Activated CD4-positive, alpha-beta T cell treated with anti-CD3 and anti-CD28 coated beads, Interleukin-2, amount 50 U/mL, for 1 hour (primary cell): ENCODE measurements at places on chromosomes 3 and 15.
A peak's percentile ranks its signal among the peaks of the same experiment; 100 is the strongest.

- DNase-seq: no peak
These were observed 115.9 kb downstream of the DCLK3 start for GRCh38 chr3:36648241-36649034.

DNA sequence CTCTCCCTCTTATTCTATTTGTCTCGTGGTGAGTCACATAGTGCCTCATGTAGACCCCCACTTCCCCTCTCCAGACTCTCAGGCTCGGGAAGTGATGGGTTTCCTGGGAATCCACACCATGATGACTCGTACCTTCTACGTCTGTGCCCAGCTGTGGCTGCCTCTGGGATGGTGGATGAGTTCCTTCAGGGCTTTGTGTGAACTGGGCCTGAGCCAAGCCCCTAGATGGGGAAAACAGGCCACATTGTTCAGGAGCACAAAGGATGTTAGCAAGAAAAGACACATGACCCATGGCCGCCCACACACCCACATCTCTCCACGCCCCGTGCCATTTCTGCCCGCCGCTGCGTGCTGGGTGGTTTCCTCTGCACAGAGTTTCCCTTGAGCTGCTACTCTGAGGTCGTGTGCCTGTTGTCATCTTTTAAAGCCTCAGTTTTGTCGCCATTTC is 10.5 kb downstream of the ISG20 start:
- peak; percentile 60 for DNase-seq

DNA sequence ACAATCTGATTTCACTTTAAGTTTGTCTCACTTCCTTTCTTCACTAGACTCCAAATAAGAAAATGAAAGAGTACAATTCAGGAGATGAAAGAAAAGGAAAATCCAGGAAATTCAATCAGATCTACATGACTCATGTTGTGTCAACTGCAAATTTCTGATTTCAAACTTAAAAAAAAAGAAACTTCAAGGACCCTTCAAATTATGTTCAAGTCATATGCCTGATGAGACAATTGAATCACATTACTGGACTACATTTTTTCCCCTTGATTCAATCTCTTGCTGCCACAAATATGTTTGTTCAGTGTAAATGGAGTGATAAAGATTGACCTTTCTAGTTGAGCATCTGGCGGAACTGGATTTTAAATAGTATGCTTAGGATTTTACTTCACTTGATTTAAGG is 37.4 kb downstream of the FRMD5 start:
- no peak for DNase-seq

- DNase-seq: no peak
These were observed 404.4 kb upstream of the PROK2 start for GRCh38 chr3:72189339-72189738.

DNA sequence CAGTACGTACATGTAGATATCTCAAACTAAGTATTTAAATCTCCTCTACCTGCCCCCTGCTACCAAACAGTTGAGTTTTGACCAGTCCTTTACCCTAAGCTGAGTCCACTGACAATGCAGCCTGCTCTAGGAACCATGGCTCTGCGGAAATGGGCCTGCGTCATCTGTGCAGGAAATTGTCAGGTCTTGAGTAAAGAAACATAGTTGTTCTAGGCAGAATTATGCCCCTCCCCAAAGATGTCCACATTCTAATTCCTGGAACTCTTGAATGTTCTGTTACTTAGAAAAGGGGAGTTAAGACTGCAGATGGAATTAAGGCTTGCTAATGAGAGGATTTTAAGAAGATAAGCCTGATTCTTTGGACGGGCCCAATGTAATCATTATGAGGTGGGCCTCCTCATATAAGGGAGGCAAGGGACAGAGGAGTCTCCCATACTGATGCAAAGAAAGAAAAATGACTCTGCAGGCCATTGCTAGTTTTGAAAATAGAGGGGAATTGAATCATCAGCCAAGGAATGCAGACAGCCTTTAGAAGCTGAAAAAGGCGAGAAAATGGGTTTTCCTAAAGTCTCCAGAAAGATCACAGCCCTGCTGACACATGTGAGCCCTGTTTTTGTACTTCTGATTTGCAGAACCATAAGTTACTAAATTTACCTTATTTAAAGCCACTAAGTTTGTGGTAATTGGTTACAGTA is 5.5 kb upstream of the VGLL3 start:
- no peak for DNase-seq

GRCh38 chr15:66461917-66462316 is 35.6 kb downstream of the SNAPC5 start:
- no peak for DNase-seq

DNA sequence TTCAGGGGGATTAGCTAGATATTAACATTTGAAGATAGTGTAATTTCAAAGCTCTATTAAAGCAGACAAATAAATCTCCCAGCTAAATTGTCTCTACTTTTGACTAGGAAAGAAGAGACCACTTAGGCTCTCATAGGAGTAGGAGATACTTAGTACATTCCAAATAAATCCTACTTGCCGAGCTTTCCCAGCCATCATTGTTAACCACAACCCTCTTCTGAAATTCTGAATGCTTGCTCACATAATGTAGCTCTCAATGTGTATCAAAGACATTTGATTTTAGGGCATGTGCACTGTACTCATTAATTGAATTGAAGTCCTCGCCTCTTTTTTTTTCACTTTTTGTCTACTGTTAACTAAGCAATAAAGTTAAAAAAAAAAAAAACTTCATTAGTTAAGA is 598.2 kb upstream of the ADAMTS9 start:
- no peak for DNase-seq

GRCh38 chr3:151037746-151038477 is 47.6 kb upstream of the MED12L start:
- DNase-seq: no peak

DNA sequence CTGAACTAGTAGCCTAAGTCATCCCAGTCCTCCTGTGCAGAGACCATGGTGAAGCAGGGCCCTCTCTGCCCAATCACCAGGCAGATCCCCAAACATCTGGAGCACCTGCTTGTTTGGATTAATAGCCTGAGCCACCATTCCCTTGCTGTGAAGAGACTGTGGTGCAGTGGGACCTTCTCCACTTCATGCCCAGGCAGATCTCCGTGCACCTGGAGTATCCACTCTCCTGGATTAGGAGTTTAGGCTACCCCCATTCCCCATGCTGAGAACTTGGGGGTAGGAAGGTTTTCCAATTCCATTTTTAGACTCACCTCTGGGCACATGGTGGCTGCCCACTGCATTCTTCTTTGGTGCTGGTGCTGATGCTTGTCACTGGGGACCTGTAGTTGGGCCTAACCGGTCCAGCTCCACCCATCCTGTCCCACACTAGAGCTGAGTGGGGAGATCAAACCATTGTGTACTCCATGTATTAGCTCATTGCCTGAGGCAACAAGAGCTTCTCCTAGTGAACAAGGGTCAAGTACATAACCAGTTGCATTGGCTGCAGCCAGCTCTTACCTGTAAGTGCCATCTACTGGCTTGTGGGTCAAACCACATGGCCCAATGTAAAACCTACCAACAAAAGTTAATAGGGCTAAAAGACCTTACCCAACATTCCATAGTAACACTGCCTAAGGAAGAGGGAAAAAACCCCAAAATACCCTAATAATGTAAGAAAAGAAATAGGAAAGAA is 382.5 kb upstream of the CBLB start:
- no peak for DNase-seq

- DNase-seq: no peak
These were observed 23.2 kb downstream of the ATXN7 start for GRCh38 chr3:63886858-63887257.
